ENCODE measurements at places on chromosomes 3 and 15.

GRCh38 chr3:196063456-196063855 is 18.4 kb downstream of the TFRC start:
- no peak for DNase-seq

DNA sequence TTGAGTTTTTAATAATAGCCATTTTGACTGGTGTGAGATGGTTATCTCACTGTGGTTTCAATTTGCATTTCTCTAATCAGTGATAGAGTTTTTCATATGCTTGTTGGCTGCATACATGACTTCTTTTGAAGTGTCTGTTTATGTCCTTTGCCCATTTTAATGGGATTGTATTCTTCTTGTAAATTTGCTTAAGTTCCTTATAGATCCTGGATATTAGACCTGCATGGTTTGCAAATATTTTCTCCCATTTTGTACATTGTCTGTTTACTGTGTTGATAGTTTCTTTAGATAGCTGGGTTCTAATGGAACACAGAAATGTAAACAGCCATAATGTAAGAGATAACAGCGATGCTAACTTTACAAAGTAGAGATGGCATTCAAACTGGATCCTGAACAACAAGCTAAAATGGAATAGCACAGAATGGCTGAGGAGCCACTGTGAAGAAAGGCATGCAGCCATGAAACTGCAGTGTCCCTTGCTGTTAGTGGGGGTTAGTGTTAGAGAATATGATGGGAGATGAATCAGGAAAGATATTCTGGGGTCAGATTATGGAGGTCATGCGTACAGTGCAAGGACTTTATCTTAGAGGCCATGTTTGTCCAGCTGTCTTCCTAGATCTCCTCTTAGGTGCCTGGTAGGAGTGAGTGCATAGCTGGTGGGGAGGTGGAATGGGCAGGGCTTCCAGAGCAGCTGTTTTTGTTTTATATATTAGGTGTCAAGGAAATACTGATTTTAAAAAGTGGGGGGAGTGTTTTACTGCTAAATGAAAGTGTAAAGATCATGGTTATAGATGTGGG is 48.1 kb downstream of the BBS4 start:
- DNase-seq, result no peak

DNA sequence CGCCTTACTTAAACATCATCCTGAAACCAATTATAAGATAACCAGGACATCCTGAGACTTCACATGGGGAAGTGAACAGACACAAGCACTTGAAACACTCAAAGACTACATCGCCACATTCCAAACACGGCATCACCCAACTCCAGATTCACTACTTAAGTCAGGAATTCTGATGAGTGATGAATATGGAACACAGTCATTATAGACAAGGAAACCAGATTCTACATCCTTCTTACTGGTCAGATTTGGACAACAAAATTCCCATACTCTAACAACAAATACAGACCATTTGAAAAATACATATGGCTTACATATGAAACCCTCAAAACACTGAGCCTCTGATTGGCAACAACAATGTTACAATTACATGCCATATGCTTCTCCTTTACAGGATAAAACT is 13.1 kb upstream of the RBSN start:
- DNase-seq, result peak; percentile 28

DNA sequence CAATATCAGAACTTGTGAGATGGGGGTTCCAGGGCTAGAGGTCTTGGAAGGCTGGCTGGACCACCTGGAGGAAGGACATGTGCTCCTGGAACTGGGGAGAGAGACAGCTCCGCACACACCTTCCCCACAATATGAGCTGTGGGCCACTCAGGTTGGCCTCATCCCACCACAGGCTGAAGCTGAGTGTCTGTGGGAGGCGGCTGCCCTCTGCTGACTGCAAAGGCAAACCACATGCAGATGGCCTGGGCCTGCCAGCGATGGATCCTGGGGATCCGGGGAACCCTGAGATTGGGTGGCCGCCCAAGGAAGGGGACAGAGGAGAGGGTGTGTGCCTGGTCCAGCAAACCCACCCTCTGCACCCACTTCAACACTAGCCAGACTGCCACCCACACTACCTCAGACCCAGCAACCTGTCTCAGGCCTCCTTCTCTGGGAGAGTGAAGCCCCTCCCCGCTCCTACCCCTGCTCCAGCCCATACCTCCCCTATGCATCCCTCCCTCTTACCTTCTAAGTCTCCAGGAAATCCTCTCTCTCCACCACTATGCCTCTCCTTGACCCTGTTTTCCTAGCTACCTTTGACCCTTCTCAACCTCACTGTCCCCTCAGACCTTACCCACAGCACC is 44.8 kb downstream of the CYP11A1 start:
- peak; percentile 63 for DNase-seq

GRCh38 chr15:88543065-88543776 is 3.3 kb downstream of the DET1 start:
- no peak for DNase-seq

DNA sequence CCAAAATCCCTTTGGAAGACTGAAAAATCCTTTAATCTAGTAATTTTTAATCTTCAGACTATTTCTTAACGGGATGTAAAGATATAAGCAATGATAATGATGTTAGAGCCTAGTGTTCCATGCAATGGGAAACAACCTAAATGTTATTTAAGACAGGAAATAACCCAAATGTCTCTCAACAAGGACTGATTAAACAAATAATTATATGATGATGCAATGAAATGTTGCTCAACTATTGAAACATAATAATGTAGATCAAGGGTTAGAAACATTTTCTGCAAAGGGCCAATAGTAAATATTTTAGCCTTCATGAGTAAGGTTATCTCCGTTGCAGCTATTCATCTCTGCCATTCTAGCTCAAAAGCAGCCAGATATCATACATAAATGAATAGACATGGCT is 275.4 kb downstream of the NEK10 start:
- no peak for DNase-seq

DNA sequence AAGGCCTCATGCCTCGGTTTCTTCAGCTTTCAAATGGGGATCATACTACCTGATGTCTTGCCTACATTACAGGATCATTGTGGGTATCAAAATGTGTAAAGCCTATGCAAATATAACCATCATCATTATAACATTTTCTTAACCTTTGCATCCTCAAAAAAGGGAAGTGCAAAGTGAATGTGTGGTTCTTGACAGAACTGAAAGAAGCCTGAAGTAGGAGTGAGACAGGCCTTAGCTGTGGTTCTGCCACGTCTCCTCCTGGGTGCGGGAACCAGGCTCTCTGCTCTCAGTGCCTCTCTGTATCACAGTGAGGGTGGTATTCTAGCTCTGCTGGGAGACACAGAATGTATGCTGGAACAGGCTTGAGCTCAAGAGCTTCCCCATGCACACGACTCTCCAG is 316.9 kb upstream of the ICE2 start:
- no peak for DNase-seq

DNA sequence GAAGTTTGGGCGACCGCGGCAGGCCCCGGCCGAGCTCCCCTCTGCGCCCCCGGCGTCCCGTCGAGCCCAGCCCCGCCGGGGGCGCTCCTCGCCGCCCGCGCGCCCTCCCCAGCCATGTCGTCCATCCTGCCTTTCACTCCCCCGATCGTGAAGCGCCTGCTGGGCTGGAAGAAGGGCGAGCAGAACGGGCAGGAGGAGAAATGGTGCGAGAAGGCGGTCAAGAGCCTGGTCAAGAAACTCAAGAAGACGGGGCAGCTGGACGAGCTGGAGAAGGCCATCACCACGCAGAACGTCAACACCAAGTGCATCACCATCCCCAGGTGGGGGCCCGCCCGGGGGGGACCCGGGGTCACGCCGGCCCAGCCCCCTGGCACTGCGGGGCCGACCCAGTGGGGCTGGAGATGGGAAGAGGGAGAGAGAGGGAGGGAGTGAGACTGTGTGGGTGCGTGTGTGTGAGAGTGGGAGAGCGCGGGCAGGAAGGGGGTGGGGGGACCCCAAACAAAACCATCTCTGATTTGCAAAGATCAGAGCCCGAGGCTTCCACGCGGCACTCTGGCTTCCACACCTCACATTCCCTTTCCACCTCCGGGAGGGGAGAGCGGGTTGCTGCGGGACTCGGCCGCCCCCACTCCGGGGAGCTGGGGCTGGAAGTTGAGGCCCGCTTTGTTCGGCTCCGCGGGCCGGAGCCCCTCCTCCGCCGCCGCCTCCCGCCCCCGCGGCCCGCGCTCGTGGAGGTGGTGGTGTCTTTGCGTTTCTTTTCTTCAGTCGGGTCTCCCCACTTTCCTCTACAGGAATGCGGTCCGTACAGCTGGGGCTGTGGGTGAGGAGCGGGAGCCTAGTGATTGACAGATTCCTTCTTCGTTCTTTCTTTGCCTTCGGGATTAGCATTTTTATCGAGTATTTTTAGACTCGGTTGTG is 898 bp downstream of the SMAD3 start:
- no peak for DNase-seq

- DNase-seq, result no peak
These were observed 40.4 kb downstream of the OR4F15 start for GRCh38 chr15:101852356-101852755.

GRCh38 chr3:157652366-157652765 is 149.2 kb upstream of the VEPH1 start:
- DNase-seq, result no peak

DNA sequence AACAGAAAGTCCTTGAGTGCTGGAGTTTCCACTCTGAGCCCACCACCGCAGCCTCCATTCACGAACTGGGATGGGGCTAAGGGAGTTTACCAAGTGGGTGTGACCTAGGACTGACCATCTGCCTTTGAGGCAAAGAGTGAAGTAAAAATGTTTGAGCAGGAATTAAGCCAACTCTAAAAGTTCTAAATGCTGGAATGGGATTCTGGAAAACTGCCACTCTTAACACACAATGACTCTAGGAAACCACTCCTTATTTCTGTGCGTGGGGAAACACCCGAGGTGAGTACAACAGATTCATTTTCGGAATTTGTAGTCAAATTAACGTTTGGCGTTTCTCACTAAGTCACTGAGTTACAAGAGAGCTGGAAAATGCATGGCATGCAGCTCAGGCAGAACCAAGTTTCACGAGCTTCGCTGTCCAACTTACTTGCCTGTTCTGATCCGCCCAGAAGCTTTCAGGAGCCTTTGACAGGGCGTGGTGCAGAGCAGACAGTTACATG is 31.6 kb downstream of the ISL2 start:
- no peak for DNase-seq

DNA sequence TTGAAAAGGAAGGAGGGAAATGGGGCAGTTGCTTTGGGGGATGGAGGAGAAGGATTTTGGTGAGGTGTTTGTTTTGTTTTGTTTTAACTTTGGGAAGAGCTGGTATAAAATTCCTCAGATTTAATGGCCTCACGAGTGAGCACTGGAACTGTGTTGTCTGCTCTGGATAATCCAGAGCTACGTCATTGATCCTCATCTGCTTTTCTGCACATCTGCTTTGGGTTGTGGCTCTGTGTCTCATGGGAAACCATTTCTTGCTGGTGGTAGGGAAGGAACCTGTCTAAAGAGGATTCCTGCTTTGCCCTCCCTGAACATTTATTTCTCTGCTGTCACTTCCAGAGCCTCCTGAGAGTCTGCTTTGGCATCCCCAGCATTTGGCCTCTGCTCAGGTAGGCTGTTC is 3.1 kb downstream of the SNRK start:
- DNase-seq, result peak; percentile 17

DNA sequence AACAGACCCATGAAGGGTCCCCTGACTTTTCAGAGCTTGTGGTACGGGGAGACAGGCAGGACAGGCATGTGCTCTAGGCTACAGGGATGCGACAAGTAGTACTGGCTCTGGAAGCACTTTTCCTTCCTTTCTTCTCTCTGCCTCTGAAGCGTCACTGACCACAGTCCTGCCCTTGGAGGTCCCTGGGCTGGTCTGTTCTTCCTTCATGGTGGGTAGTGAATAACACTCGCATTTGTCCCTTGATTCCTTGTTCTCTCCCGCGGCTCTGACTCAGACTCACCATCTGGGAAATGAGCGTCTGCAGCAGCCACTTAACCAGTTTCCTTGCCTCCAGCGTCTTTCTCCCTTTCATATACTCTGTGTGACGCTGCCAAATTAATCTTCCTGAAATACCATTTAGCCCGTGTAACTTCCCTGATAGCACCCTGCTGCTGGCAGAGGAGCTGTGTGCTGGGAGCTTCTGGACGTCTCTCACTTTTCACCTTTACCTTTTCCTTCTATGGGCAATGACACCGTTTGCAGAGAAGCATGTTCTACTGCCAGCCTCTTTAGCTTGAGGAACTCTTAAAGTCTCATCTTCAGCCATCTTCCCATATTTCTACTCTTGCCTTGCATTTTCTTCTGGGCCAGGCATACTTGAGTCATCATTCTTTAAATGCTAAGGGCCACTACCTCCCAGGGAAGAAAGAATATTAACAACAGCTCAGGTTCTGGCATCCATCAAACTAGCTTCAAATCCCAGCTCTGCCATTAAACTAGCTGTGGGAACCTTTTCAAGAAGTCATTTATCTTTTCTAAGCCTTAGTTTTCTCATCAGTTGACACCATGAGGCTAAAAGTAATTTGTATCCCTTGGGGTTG is 33.6 kb downstream of the TMEM45A start:
- DNase-seq, result peak; percentile 97

DNA sequence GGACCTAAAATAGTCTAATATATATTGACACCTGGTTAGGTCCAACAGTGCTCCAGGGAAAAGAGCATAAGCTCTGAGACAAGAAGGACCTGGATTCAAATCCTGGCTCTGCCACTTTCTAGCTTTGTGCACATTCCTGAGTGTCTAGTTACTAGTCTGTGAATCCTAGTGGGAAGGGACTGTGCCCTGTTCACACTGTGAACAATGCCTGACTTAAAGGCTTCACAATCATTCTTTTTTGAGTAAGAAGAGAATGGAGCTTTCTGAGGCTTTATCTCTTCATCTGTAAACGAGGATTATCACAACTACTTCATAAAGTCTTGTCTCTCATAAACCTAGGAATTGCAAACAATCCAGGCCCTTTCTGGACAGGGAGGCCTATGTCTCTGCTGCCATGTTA is 235.9 kb downstream of the SOX2 start:
- no peak for DNase-seq

GRCh38 chr3:17089314-17089700 is 204.6 kb downstream of the PLCL2 start:
- DNase-seq, result no peak

DNA sequence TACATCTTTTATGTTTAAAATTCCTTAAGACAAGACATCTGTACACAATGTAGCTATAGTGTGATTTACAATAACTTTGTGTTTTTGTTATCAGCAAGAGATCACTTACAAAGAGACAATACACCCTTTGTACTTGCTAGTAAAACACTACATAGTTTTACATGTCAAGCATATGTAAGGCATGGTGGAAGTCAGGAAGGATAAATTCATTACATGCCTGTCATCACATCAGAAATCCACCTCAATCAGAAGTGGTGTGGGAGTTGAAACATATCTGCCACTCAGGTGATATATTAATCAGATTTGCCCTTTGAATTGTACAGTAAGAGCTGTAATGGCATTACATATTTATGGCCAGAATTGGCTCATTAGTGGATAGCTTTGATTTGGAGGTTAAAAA is 95.5 kb downstream of the MBNL1 start:
- no peak for DNase-seq

GRCh38 chr3:171874251-171874681 is 31.1 kb downstream of the TMEM212 start:
- DNase-seq, result peak; percentile 99

GRCh38 chr3:112965656-112966055 is 9.2 kb downstream of the CD200R1 start:
- DNase-seq, result no peak
